ENCODE measurements at places on chromosomes 11 and 22.

DNA sequence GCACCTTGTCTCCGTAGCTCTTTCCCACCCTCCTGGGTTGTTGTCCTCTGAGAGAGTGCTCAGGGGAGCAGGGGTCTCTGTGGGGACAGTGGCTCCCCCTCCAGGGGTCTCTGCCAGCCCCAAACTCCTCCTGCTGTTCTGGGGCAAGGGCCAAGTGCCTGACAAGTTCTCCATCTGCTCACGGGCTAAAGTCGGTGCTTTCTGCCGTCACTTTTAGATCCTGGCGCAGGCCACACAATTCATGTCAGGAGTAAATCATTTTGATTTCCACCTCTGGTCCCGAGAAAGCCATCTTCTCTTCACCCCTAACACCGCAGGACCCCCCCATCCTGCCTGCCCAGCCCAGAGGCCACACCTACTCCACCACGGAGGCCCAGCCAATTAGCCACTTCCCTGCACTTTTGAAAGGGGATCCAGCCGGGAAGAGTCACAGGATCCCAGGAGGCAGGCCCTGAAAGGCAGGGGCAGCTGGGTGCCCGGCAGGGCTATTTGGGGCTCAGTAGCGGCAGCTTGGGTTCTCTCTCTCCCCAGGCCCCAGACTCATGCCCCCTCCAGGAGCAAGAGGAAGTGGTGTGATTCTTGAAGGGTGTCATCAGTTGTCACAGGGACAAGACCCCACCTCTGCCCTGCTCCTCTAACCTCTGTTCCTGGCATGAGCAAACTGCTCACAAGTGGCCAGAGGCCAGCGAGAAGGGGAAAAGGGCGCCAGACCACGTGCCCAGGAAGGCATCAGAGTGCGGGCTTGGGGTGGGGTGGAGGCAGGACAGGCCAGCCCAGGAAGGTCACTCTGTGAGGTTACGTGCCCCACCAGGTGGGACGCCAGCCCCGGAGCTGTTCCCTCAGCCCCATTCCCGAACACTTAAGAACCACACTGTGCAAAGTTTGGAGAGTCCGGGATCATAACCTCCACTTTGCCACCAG, 1.3 kb downstream of the MACROD1 start:
- no peak for DNase-seq

DNA sequence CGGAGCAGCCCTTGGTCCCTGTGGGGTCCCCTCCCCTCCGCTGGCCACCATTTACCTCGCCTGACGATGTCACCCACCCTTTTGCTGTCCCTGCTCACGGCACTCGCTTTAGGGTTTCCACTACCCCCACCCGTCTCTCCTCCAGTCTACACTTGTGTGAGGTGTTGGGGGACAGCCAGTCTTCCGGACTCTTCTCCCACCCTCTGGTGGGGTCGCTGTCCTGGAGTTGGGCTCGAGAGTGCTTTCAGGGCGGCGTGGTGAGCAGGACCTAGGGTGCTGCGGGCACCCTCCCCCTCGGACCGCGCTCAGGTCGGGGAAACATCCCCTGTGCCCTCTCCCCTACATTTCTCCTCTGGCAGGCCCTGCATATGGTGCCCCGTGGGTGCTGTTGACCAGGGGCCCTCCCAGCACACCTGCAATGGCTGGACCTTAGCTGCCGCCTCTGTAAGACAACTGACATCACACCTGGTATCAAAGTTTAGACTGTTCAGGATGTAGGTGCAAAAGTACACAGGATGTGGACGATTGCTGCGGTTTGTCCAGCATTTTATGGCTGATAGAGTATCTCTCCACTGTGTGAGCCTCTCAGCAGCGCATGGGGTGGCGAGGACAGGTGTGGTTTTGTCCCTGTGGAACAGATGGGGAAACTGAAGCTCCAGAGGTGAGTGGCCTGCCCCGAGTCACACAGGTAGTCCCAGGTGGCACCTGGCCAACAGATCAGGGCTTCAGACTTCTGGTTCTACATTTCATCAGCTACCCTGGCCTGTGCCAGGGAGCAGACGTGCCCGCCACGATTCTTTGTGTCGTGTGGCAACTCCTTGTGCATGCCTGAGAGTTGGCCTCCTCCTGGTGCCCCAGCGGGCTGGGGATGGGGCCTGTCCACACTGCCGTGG, 1.2 kb downstream of the GRK2 start:
- DNase-seq = no peak

DNA sequence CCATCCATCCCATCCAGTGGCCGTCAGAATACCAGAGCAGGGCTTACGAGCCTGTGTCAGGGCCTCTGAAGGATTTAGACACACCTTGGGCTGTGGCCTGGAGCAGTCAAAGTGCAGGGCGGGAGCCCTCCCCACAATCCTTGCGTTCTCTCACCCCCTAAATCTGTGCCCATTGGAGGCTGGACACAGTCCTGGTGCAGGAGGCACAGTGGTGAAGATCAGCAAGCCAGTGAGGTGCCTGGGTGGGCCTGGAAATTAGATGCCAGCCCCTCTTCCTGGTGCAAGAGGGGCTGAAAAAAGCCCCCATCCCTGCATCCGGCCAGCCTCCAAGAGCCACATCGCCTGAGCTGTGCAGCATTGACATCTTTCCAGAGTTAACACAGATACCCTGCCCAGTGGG, 1045.8 kb downstream of the TBC1D22A start:
- no peak for DNase-seq

DNA sequence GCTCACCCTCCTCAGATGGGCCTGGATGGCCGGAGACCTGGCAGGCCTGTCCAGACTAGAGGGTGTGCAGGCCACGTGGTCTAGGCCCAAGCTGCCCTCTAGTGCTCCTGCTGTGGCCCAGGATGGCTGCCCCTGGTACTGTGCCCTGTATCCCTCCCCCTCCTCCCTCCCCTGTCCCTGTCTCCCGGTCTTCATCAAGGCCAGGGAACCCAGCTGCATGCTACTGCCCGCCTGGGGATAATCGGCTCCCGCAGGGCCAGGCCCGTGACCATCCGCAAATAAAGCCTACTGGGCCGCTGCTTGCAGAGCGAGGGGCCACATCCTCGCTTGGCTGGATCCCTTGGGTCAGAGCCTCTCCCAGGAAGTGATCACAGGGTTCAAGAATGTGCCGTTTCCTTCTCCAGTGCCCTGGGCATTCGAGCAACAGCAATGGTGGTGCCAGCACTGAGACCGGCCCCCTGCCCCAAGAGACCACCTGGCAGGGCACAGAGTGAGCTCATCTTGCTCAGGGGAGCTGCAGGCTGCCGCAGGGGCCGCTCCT, 51.1 kb downstream of the WNT7B start:
- no peak for DNase-seq

- DNase-seq = no peak
Observed at GRCh38 chr11:75919525-75919924, 104.5 kb downstream of the UVRAG start.

- DNase-seq = no peak
Observed at GRCh38 chr22:32564170-32565001, 89.8 kb downstream of the FBXO7 start.

- no peak for DNase-seq
Observed at GRCh38 chr22:20071524-20071972, 8.5 kb upstream of the DGCR8 start.

GRCh38 chr22:33247758-33248157, 189.6 kb upstream of the SYN3 start:
- no peak for DNase-seq

GRCh38 chr11:88152381-88152780, 22.9 kb downstream of the RAB38 start:
- DNase-seq = no peak

DNA sequence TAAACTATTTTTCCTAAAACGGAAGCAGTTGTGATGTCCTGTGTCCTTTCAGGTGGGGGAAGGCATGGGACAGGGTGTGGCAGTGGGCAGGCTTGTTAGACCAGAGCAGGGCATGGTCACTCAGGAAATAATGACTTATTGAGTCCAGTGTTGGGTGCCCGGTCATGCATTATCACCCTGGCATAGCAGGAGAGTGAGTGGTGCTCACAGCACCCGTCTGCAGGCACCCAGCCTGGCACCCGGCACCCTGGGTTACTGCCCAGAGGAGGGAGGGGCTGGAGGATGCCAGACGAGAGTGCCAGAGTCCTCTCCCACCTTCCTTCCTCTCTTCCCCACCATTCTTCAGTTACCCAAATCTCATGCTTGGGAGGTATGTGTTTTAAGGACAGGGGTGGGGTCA, 59.1 kb downstream of the ST3GAL4 start:
- no peak for DNase-seq

DNA sequence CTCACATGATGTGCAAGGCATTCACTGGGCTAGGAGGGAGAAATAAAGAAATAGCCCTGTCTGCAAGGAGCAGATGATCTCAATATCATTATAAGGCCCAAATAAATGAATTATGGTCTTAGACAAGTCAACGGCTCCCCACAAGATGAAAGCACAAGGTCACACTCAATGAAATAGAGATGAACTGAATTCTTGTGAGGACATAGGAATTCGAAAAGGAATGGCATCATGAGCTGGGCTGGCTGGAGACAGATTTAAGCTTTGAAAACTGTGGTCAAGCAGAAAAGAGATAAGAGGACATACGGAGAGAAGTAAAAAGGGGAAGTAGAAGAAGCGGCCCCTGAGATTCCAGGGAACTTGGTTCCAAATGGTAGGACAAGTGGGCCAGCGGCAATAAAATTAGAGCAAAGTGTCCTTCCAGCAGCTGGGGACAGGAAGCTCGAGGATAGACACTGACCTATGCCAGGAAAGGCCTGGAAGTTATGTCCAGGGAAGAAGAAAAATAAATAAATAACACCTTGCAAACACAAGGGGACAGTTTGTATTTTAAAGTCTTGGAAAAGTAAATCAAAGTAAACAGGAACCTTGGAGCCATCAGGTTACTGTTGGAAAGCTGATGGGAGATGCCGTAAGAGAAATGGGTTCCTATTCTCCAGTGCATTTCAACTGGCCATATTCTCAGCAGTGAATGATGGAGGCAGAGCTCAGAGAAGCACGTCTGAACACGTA, 37.8 kb downstream of the GALNT18 start:
- DNase-seq = no peak

DNA sequence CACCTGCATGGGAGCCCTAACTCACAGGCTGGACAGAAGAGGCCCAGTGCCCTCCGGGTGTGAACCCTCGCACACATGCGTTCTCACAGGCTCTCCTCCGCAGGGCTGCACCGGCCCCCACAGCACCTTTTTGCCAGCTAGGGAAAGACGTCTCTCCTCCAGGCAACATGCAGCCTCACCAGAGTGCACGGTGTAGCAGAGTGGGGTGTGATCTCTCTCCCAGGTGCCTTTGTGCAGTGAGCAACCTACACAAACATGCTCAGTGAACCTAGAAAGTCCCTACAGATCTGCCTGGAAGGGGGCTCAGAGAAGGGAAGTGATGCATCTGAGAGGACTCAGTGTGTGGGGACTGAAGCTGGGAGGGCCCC, 3.7 kb upstream of the CARNS1 start:
- DNase-seq = no peak

- DNase-seq = no peak
Observed at GRCh38 chr11:111913031-111913861, 712 bp downstream of the HSPB2 start.

- DNase-seq = no peak
Observed at GRCh38 chr11:783581-784015, 6.3 kb downstream of the CEND1 start.

- DNase-seq = no peak
Observed at GRCh38 chr11:64627371-64627770, 36.4 kb downstream of the SLC22A12 start.

GRCh38 chr22:39238561-39238960, 6.2 kb downstream of the PDGFB start:
- no peak for DNase-seq

DNA sequence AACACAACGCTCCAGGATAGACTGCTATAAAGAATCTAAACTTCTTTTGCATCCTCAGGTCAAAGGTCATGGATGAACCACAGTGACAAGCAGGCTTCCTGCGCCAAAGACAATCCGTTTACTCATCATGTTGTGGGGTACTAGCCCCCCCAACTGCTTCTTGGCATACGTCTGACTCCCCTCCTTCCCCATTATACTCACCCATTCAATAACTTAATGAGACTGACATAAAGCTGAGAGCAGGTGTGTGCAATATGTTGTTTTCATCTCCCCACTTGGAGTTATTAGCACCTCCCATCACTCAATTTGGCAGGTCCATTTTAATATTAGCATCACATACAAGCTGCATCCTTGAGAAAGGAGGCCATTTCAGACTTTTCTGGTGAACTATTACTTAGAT, 157.1 kb downstream of the CADM1 start:
- no peak for DNase-seq

DNA sequence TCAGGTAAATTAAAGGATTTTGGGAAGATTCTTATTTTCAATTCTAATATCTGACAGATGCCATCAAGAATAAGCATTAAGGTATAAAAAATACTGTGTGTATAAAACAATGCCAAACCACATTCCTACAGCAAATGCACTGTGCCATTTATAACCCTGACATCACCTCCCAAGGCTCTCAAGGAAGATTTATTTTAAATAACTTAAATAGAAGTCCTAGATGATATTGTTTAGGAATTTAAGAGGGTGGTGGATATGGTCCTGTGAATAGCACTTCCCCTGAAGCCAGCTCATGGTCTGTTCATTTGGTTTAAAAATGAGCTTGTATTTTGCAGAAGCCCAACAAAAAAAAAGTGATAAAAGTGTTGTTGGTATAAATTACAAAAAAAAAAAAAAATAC, 32.1 kb downstream of the PPIL2 start:
- no peak for DNase-seq

DNA sequence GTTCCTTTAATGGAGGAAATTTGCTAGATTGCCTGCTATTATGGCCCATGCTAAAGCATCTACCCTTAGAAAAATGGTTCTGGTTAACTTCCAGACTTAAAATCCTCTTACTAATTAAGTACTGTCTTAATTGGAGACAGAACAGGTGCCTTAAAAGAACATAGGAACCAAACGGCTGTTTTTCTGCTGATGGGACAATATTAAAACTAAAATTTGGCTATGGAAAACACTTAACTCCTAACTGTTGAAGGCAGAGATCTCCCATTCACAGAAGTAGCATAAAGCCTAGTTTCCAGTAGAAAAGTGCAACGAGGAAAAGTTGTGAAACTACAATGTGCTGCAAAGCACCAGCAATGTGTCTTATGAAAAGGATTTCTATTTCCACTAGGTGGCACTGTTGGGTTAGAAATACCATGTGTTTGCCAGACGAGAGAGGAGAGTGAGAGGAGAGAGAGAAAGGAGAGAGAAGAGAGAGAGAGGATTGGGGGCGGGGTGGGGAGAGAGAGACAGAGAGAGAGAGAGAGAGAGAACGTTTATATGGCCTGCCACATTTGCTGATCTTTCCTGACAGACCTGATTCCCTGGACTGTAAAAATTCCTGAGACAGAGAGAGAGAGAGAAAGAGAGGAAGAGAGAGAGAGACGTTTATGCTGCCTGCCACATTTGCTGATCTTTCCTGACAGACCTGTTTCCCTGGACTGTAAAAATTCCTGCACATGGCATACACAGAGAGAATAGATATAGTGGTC, 51.5 kb downstream of the FAM181B start:
- no peak for DNase-seq

- no peak for DNase-seq
Observed at GRCh38 chr11:126815111-126815510, 185.5 kb downstream of the KIRREL3 start.

DNA sequence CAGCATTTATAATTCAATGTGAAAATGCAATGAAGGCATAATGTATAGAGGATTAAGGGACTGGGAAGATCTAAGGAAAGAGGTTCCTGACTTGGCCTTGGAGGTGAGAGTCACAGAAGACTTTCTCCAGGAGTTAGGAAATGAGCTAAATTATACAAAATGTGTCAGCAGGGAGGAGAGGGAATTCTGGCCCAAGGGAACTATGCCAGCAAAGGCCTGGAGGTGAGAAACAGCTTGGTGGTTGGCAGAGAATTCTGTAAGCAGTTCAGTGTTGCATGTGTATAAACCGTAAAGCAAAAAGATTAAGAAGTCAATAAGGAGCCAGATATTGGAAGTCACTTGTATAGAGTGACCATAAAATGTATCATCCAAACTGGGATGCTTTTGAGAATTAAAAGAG, 142.2 kb upstream of the SESN3 start:
- no peak for DNase-seq
